ENCODE measurements at places on chromosomes 4 and X.
A peak's percentile ranks its signal among the peaks of the same experiment; 100 is the strongest.

GRCh38 chr4:84286048-84286447 is 213.0 kb downstream of the NKX6-1 start:
- DNase-seq = no peak
- no peak overlapping the region for H3K4me3 ChIP-seq
- no peaks in the 10 kb centered on the region for H3K4me1 ChIP-seq
- H3K36me3 ChIP-seq = no peaks in the 10 kb centered on the region
- no peak overlapping the region for H3K27ac ChIP-seq
- peaks cover 51% of the 10 kb centered on the region for H3K27me3 ChIP-seq

DNA sequence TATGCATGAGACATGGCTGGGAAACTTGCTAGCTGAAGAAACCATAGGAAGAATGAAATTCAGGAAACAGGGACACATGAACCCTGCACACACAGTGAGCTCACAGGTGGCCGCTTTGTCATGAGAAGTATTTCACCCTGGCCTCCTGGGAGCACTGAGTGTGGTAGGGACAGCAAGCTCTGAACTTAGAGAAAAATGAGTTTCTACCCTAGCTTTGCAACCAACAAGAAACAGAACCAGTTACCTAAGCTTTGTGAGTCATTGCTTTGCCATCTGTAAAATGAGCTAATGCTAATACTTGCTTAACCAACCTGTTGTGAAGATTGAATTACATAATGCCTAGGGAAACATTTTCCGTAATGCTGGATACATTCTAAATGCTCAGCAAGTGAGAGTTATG is 206.6 kb upstream of the HS3ST1 start:
- H3K27me3 ChIP-seq = no peaks in the 10 kb centered on the region
- DNase-seq = peak; percentile 88
- H3K4me3 ChIP-seq = no peak overlapping the region
- peak overlapping the region; percentile 49 for H3K27ac ChIP-seq
- H3K36me3 ChIP-seq = no peaks in the 10 kb centered on the region
- peaks cover 39% of the 10 kb centered on the region for H3K4me1 ChIP-seq

- H3K36me3 ChIP-seq = peaks cover 5% of the 10 kb centered on the region
- DNase-seq = no peak
- H3K4me3 ChIP-seq = no peak overlapping the region
- H3K27ac ChIP-seq = no peak overlapping the region
- H3K4me1 ChIP-seq = no peaks in the 10 kb centered on the region
- no peaks in the 10 kb centered on the region for H3K27me3 ChIP-seq
Measured at GRCh38 chr4:87239821-87240220, 19.4 kb upstream of the KLHL8 start.

DNA sequence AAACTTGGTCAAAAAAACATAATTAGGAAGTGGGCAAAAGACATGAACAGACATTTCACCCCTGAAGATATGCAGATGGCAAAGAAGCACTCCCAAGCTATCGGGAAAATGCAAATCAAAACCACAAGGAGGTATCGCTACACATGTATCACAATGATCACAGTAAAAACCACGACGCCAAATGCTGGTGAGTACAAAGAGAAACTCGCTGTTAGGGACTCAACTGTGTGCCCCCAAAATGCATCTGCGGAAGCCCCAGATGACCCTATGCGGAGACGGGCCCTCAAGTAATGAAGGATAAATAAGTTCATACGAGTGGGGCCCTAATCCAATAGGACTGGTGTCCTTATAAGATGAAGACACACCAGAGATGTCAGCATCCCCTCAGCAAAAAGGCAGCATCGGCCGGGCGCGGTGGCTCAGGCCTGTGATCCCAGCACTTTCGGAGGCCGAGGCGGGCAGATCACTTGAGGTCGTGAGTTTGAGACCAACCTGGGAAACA is 10.2 kb downstream of the GAK start:
- H3K4me1 ChIP-seq = peaks cover 14% of the 10 kb centered on the region
- H3K36me3 ChIP-seq = peaks cover 6% of the 10 kb centered on the region
- no peak overlapping the region for H3K27ac ChIP-seq
- H3K4me3 ChIP-seq = no peak overlapping the region
- no peak for DNase-seq
- H3K27me3 ChIP-seq = no peaks in the 10 kb centered on the region

DNA sequence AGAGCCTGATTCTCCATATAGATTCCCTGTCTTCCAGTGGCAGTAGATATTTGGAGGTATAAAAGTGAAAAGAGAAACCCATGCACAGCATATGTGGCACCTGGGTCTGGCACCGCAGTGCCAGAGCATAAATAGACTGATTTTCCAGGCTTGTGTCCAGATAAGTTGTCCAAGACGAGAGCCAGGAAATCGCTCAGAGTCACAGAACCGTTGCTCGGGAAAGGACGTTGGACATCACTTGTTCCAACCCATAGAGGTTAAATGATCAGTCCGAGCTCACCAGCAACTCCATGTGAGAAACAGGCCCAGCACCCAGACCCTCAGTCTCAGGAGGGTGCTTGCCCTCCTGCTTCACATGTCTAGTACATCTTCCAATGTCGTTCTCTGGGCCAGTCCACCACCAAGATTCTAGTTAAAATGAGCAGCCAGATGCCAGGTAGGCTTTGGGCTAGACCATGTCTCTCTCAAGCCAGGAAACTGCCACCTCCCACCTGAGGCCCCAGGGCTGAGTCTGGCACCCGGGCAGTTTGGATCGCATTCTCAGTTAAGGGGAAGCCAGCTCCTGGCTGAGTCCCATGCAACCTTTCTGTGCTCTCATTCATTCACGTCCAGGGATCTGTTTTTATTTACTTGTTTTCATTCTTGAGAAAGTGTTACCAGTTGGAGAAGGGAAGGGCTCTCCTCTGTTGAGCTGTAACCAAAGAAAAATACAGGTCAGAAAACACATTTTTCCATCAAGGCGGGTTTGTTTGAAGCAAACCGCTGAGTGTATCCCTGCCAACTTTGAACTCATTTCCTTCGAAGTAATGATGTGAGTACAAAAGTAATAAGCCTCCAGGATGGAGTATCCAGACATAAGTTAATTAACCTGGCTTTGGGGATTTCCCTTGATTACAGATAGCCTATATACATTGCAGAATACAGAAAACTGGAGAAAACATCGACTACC is 91.7 kb downstream of the PHOX2B start:
- DNase-seq = no peak
- H3K4me1 ChIP-seq = peaks cover 12% of the 10 kb centered on the region
- H3K4me3 ChIP-seq = no peak overlapping the region
- peaks cover 11% of the 10 kb centered on the region for H3K36me3 ChIP-seq
- no peaks in the 10 kb centered on the region for H3K27me3 ChIP-seq

GRCh38 chr4:169135776-169136175 is 125.7 kb upstream of the CBR4 start:
- no peaks in the 10 kb centered on the region for H3K27me3 ChIP-seq
- H3K4me3 ChIP-seq = no peak overlapping the region
- DNase-seq = no peak

DNA sequence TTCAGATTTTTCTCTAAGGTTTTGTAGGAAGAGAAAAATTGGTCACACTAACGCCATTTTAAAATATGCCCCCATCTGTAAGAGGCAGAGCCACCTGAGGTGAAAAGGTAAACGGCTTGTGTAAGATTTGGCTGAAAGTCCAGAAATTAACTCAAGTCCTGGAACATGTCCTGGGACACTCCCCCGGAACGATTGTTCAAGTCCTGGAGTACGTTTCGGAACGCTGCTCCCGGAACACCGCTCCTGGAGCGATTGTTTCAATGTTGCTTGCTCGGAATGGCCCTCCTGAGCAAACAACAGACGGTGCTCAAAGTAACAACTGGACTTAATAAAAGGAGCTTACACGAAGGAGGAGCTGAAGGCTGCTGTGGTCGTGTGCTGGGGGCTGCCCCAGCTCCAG is 796.5 kb upstream of the SLIT2 start:
- no peaks in the 10 kb centered on the region for H3K4me1 ChIP-seq
- H3K4me3 ChIP-seq = no peak overlapping the region
- H3K36me3 ChIP-seq = no peaks in the 10 kb centered on the region
- no peak for DNase-seq
- H3K27ac ChIP-seq = no peak overlapping the region
- H3K27me3 ChIP-seq = no peaks in the 10 kb centered on the region

- peaks cover 6% of the 10 kb centered on the region for H3K36me3 ChIP-seq
- peaks cover 20% of the 10 kb centered on the region for H3K4me1 ChIP-seq
- peak; percentile 76 for DNase-seq
- H3K4me3 ChIP-seq = no peak overlapping the region
Measured at GRCh38 chr4:74504212-74504611, 59.3 kb downstream of the AREG start.
